ENCODE measurements at places on chromosomes 5 and 9.

GRCh38 chr5:120017513-120017912, 388.2 kb downstream of the FAM170A start:
- DNase-seq: no peak

- DNase-seq: no peak
Measured at GRCh38 chr9:95250462-95251221, 66.9 kb downstream of the FANCC start.

- no peak for DNase-seq
Measured at GRCh38 chr5:44167540-44167939, 221.7 kb downstream of the FGF10 start.

- DNase-seq: no peak
Measured at GRCh38 chr5:111756581-111757354, at the start of gene NREP. TSS of gene NREP (minus strand) at chr5:111757194. CDS start at chr5:111755772, 1,422 bp downstream.

GRCh38 chr9:88034964-88035363, 60.6 kb upstream of the CDK20 start:
- DNase-seq: no peak
